ENCODE measurements at places on chromosomes 16 and 17.
A peak's percentile ranks its signal among the peaks of the same experiment; 100 is the strongest.

DNA sequence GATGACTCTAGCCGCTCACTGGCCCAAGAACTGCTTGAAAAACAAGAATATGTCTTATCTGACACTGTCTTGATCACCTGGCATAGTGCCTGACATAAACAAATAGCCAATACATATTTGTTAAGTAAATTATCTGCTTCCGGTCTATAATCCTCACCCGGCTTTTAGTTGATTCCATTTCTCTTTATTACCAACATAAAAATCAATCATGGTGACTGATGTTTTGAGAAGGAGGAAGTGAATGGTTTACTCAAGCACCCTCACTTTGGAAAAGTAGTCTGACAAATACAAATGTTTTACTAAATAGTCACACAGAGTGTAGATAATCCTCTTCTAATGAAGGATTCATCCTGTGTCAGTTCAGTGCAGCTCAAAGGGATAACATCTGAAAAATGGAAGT is 47.0 kb downstream of the SKAP1 start:
- no peak for DNase-seq

DNA sequence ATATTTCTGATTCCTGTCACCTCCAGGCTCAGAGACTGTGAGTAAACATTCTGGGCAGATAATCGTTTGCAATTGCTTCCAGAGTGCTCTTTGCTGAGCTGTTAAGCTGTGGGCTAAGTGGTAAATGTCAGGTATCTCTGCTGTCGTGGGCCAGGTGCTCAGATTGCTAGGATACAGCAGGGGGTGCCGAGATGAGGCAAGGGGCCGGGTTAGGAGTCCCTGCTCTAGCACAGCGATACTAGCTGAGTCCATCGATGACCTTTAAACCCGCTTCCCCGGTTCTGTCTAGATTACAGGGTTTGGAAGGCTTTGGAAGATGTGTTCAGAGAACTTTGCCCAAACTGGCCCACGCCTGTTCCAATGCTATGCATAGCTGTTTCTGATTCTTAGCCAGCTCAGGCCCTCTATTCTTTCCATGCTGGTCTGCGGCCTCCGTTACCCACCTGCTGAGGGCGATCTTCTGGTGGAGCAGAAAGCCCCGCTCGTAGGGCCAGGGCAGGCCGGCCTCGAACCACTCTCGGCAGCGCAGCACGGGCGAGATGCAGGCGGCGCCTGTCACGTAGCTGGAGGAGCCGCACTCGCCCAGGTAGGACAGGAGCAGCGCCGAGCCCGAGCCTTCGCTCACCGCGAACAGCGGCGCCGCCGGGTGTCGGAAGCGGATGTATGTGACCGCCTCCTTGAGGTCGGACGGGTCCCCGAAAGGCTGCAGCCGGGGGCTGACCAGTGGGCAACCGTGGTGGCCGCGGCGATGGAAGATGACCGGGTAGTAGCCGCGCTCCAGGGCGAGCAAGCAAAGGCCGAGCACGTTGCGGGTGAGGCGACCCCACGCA is 979 bp downstream of the ABHD15 start:
- no peak for DNase-seq

- no peak for DNase-seq
Measured at GRCh38 chr17:78368348-78368747, 8.5 kb upstream of the SOCS3 start.

DNA sequence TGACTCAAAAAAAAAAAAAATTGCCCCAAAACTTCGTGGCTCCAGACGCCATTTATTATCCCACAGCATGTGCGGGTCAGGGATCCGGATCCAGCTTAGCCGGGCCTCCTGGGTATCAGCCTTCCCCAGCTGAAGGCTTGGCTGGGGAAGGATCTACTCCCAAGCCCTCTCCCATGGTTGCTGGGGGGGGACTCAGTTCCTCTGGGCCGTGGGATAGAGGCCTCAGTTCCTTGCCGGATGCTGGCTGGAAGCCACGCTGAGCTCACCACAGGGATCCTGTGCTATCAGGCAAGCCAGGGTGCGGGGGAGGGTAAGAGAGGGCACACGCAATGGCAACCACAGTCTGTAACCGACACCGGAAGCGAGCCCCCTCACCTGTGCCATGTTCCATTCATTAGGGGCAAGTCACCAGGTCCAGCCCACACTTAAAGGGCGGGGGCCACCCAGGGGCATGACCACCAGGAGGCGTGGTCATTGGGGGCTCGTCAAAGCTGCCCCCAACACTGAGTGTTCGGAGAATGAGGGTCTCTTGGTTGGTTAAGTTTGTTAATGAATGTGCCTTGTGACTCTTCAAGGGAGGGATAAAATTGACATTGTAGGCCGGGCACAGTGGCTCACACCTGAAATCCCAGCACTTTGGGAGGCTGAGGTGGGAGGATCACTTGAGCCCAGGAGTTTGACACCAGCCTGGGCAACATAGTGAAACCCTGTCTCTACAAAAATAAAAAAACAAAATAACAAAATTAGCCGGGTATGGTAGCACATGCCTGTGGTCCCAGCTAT is 210.0 kb upstream of the GSE1 start:
- DNase-seq: no peak

GRCh38 chr16:72768591-72768990 is 279.3 kb downstream of the ZFHX3 start:
- peak; percentile 59 for DNase-seq

DNA sequence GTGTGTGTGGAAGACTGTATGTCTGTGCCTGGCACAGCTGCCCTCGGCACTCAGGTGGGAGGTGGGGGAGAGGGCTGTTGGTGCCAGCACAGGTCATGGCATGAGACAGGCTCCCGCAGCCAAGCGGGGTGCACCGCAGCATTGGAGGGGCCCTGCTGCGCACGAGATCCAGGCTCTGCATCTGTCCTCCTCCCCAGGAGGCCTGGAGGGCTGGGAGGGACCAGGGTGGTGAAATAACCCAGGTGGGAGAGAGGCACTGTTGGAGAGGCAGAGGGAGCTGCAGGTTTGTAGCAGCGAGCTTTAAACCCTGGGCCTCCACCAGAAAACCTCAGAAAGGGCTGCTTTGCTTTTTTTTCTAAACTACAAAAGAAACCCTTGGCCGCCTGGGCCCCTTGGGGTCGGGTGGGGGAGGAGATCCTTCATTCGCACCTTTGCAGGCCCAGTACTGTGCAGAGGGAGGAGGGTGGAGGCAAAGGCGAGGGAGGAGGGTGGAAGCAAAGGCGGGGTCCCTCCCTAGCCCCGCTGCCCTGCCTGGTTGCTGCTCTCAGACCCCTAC is 241.7 kb downstream of the SEC14L1 start:
- DNase-seq: no peak

All from HAP-1 (cell line).